NCI-H526 treated with DMSO at 0.1 percent for 48 hours (cell line): ENCODE measurements at places on chromosomes 12 and 14.

GRCh38 chr12:124469193-124469888, 98.1 kb downstream of the NCOR2 start:
- no peak for DNase-seq

DNA sequence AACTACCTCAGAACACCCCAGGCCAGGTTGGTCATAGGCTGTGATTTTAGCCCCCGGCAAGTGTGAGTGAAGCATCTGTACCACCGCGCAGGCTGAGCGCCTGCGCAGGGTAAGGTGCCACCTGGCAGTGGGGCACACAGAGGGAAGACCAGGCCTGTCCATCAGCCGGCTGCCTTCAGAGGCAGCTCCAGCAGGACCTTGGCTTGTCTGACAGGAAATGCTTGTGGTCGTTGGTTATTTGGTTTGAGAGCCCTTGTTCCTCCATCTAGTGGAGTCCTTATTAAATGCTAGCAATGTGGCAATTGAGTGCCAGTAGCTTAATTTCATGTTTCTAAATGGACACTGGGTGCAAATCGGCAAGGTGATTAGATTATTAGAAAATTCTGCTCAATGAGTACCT, 27.5 kb downstream of the SLC25A29 start:
- DNase-seq: no peak

DNA sequence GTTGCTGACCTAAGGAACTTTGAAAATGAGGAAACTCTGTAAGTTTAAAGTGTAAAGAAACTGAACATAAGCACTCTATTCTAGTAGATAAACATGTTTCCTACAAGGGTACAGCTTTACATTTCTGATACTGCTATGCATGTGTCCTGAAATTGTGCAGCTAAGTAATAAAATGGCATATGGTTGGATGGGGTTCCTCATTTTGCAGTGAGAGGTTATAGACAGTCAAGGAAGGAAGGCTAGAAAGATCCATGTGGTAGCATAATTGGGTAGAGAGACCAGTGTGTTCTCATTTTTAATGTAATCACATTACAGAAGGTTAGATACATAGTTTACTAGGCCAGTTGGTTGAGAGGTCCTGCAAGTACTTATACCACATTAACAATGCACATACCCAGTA, 477.0 kb downstream of the TMEM121 start:
- no peak for DNase-seq

GRCh38 chr14:86723254-86723624, 1193.3 kb downstream of the FLRT2 start:
- DNase-seq: no peak

- no peak for DNase-seq
Observed at GRCh38 chr12:53049571-53050318, at the start of gene TNS2. TNS2 (plus strand) TSS chr12:53050065; CDS start chr12:53050186, 121 bp downstream.

DNA sequence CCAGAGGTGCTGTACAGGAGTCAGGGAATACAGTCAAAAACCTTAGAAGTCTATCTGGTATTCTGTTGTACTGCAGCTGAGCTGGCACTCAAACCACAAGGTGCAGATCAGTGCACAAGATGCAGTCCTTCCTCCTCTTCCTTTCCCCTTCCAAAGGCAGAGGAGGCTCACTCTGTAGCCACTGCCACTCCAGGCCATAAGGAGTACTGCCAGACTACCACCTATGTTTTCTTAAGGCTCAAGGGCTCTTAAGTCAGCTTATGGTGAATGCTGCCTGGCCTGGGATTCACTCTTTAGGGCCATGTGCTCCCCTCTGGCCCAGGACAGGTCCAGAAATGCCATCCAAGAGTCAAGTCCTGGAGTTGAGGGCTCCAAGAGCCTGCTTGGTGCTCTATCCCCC, 200.3 kb downstream of the CRADD start:
- no peak for DNase-seq

DNA sequence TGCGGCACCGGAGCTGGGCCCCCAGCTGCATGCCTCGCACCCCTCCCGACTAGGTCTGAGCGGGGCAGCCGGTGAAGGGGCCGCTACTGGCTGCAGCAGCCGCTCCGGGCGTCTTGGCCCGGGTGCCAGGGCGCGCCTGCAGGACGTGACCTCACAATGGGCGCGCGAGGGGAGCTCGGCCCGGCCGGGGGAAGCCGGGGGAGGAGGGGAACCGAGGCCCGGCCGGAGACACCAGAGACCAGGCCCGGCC, 353 bp downstream of the BAG5 start:
- DNase-seq: no peak

DNA sequence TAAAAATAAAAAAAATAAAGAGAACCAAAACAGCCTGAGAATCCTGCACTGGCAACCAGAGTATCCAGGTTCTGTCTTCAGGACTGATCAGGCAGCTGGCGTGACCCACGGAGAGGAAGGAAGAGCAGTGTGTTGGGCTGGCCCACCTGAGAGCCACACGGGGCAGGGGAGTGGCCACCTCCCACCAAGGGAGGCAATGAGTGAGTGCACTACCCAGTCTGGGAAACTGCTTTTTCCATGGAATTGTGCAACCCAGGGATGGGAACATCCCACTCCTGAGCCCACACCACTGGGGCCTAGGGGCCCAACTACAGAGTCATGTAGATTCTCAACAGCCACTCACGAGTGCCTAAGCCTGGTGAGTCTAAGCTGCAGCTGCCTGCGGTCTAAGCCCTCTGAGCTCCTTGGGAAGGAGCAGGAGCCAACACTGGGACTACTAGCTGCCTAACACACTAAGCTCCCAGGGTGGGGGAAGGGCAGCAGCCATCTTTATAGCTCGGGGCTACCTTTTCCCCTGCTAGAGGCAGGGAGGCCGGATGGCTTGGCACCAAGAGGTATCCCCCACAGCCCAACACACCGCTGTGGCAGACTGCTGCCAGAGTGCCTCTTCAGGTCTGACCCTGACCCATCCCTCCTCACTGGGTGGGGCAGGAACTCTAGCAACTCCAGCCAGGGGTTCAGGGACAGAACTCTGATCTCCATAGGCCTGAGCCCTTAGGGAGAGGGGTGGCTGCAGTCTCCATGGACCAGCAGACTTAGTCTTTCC, 610.9 kb downstream of the RERGL start:
- DNase-seq: no peak

- no peak for DNase-seq
Observed at GRCh38 chr12:43988838-43989560, 153.1 kb downstream of the TMEM117 start.

- no peak for DNase-seq
Observed at GRCh38 chr14:30966415-30967363, 58.8 kb upstream of the AP4S1 start.

GRCh38 chr12:78036874-78037273, 206.2 kb downstream of the NAV3 start:
- no peak for DNase-seq

GRCh38 chr12:66189889-66190288, 875 bp downstream of the IRAK3 start:
- DNase-seq: no peak

DNA sequence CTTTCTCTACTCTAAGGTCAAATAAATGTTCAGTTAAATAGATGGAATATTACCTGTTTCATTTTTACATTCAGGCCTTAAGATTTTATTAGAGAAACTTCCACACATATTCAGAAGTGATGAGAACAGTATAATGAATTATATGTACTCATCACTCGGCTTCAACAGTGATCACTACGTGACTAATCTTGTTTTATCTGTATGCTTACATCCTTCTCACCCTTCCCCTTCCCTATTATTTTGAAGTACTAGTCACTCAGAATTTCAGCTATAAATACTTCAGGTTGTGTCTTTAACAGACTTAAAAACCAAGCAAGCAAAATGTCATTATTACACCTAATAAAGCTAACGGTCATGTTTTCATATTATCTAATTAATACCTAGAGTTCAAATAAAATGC, 34.9 kb downstream of the ETV6 start:
- DNase-seq: no peak
